Esophagus mucosa (tissue), 1 donor: ENCODE measurements at places on chromosomes 3 and 15. TPM values are rescaled to one million over a fixed set of nuclear protein-coding genes. Genes with fewer than 3 reads are reported as not detected.

DNA sequence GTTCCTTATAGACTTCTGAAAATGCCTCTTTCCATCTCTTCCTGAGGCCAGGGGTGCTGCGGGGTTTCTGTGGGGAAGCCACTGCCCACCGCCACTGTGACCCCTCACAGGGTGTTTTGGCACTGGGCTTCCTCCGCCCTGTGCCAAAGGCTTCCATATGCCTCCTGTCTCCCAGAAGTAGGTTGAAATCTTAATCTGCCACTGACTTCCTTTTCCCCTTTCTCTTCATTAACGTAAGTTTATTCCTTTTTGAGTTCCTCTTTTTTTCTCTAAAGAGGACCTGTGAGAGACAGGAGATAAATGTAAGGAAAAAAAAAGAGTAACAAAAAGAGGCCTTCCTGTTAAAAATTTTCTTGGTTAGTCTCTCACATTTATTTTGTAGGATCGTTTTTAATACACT, 220.5 kb downstream of the CTNNB1 start:
- no peak for ATAC-seq

DNA sequence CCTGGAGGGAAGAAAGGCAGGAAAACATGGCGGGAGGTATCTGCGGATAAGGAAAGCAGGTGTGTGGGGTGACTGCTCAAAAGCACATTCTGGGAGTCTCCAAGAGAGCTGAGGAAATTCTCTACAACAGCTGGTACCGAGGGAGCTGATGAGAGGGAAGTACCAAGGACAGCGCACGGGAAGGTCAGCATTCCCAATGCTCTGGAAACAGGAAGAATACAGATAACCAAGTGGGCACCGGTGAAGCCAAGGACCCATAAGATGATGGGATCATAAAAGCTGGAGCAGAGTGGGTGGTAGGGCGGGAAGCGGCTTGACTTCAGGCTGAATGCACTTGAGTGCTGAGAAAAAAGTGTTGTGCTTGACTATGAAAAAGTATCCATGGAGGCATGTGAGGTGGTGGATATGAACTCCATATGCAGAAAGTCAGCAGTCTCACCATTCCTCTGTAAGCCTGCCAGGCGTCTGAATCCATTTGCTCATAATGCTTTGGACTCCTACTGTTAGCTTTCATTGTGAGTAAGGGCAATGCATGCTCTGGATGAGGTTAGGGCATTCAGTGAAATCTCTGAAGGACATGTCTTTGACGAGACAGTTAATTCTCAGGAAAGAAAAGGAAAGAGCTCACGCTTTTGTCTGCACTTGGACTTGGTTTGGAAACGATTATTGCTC, 215.5 kb downstream of the NR1D2 start:
- no peak for ATAC-seq

- no peak for ATAC-seq
These were observed 32.3 kb upstream of the UTS2B start for GRCh38 chr3:191362524-191363090.

- peak; percentile 82 for ATAC-seq
These were observed at the start of gene SH3BP5 for GRCh38 chr3:15332405-15333098. Gene SH3BP5 (minus strand): TSS chr3:15332586. CDS start chr3:15332408, 178 bp downstream.

DNA sequence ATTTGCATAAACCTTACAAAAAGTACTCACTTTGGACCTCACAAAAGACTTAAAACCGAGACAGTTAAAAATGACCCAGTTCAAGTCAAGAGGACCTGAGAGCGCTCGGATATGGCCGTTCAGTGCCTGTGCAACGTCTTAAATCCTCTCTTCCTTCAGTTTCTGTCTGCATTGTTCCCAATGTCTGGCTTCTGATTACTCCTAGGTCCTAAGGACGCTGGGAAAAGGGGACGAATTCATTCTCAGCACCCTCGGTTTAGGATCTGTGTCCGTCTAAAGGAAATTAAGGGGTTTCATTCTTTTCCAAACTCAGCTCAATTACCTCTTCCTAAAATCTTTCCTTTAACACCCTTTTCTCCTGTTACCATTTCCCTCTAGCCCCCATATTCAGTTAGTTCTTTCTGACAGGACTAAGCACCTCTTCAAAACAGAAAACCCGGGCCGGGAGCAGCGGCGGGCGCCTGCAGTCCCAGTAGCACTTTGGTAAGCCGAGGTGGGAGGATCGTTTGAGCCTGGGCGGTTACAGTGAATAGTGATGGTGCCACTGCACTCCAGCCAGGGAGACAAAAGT, 970 bp downstream of the DPPA4 start:
- no peak for ATAC-seq

DNA sequence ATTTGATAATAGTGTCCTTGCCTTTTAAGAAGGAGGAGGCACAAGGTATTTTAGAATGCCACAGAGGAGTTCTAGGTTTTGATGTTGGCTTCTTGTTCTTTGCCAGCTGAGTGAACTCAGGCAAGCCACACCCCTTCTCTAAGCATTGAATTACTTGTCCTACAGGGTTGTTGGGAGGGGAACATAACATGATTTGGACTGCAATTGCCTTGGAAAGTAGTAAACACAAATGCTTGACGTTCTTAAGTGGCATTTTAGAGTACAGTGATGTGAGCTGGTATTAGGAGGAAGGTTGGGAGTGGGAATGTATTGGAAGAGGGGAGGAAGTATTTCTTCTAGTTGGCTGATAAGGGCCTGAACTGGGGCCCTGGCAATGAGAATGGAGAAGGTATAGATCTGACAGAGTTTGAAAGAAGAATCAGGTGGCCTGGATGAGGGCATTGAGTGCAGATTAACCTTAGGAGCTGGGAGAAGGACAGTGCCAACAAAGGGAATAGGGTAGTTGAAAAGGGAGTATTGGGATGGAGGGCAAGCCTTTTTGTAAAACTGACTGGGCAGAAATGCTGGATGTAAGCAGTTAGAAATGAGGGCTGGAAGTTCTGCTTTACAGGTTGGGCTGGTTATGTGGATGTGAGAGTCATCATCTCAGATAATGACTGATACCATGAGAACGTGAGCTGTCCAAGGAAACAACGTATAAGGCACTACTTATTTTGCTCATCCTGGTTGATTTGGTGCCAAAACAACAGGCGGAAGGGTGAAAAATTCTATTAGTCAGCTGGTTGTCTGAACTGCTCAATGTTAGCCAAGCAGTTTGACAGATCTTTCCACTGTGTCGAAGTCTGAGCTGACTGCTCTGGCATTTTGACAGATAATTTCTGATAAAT, 16.7 kb downstream of the KAT2B start:
- ATAC-seq, result peak; percentile 95

GRCh38 chr15:99412082-99412481, 153.7 kb upstream of the MEF2A start:
- ATAC-seq, result no peak

DNA sequence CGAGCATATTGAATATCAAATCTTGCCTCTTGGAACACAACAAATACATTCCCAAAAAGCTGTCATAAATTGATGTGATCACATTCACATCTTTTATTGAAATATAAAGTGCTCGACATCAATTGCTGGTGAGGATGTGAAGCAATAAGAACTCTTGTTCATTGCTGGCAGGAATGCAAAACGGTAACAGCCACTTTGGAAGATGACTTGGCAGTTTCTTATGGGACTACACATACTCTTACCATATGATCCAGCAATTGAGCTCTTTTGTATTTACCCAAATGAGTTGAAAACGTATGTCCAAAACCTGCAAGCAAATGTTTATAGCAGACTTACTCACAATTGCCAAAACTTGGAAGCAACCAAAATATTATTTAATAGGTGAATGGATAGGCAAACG, 234.9 kb downstream of the CACNA2D3 start:
- no peak for ATAC-seq

DNA sequence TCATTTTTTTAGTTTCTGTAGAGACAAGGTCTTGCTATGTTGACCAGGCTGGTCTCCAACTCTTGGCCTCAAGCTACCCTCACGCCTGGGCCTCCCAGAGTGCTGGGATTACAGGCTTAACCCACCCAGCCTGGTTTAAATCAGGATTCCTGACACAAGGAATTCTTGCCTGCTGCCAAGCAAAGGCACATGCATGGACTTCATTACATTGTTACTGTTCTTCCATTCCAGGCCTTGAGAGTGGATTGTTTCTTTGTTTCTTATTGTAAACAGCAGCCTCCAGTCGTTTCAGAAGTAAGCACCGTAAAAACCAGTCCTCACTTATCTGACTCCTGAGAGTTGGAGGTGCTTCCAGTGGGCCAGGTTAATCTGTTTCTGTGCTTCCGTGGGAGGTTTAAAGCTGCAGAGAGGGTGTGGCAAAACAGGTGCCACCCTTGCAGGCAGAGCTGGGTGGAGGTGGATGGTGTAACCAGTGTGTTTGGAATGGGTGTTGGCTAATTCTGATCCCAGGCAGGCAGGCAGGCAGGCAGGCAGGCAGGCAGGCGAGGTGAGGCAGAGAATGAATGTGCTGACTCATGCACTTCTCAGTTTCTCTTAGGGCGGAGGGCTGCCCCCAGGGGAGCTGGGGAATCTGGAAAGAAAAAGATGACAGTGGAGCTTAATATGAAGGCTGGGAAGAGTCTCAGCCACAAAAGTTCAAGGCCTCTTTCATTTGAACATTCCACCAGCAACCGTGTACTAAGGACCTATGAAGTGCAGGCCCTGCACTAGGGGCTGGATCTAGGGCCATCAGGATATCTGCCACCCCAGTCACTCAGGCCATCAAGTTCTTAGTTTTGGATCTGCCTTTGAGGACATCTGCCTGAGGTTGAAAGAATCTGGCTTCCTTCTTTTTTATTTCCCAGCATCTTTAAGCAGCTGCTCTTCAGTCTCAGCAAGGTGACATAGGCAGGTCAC, 37.0 kb upstream of the CDCP1 start:
- ATAC-seq, result peak; percentile 96

DNA sequence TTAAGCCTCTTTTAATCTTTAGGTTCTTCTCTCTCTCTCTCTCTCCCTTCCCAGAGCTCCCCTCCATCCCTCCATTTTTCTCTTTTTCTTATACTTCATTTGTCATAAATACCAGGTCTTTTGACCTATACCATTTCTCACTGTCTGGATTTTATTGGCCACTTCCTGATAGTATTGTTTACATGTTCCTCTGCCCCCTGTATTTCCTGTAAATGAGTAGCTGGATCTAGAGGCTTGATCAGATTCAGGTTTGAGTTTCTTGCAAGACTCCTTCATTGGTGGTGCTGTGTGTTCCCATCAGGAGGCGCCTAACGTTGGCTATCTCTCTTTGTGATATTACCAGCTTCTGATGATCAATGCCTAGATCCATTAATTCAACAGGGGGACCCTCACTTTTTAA, 42.2 kb downstream of the DAPK2 start:
- no peak for ATAC-seq

DNA sequence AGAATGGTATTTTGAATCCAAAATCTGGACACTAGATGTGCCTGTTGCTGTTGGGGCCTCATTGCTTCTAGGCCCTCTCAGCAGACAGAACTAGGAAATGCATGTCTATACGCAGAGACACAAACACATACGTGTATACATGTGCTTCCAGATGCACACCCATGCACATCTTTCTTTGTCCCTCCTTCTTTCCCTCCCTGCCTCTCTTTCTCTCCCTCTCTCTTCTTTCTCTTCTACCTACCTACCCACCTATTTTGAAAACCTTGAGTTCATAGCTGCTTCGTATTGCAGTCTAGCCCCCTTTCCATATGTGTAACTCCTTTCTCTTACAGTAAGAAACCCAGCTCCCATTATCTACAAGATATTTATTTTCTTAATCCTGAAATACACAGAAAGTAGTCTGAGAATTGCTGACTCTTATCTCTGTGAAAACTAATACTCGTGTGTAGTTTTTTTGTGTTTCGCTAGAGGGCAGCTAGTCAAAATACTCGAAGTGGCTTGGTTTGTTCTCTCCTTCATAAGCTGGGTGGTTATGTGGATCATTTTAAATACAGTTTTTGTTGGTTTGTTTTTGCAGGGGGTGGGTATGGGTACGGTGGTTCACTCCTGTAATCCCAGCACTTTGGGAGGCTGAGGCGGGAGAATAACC, 18.5 kb downstream of the RPL32 start:
- ATAC-seq, result no peak

DNA sequence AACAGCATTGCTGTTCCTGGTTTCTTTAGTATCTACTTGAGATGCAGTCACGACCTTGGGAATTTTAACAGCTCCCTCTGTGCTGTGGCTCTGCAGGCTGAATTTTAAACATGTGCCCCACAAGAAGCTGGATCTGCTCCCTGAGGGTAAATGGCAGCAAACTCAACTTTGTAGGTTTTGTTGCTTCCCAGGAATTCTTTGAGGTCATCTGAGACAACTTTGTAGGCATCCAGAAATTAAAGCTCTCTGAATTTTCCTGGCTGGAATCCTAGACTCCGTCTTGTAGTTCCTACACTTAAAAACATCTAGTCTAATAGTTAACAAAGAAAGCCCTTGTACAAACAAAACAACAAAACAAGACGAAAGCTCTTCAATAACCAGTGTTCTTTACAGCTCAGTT, 366.3 kb downstream of the FEZF2 start:
- no peak for ATAC-seq

DNA sequence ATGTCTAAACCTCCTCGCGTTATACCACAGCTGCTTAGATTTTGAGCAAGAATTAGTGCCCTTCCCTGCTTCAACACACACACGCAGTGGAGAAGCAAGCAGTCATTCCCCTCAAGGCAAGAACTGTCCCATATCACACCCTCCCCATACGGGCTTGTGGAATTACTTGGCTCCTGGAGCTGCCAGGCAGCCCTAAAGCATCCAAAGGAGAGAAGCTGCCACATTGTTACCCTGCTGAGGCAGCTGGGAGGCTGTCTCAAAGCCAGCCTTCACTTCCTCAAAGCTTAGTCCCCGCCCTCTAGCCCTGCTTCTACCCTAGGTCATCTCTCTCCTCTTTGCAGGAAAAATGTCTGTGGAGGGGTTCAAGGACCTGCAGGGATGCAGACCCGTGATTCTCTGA, 153.4 kb downstream of the RORA start:
- no peak for ATAC-seq

DNA sequence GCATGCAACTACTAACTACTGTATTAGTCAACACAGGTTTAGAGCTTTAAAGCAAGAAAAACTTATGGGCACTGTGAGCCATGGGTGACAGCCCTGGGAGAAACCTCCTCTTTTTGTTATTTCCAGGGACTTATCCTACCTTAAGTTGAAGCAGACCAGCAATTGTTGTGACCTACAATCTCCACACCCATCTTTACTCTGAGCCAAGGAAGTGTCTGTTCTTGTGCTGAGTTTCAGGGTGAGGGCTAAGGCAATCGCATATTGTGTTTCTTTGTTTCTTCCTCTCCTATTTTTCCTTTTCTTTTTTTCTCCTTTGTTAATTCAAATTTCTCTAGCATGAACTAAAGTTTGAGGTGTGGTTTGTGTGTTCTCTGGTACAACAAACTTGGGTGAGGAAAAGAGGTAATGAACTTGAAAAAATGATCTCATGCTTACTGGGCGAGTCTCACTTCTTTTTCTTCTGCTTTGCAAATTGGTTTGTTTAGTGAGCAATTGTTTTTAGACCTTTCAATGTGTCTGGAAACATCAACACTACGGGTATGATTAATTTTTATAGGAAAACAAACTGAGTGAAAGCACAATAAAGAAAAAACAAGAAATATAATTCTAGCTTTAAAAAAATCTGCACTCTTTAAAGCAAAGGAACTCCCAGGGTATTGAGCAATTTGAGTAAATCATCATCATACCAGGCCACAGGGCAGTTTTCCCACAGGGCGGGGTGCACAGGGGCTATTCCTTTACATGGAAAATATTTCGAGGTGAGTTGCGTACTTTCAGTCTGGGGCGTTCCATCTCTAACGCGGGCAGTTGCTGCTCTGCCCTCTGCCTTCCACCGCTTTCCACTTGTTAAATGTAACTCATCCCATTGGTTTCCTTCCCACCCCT, 2.7 kb downstream of the UPK1B start:
- peak; percentile 86 for ATAC-seq

Gene CCR2
- 0.48 TPM for total RNA-seq

Gene TYRO3
- 13.4 TPM for total RNA-seq

Gene GABRA5
- total RNA-seq, result 0.24 TPM

Gene CCDC33
- 0.32 TPM for total RNA-seq

Gene PARP9
- total RNA-seq, result 27.5 TPM

Gene TEX55
- total RNA-seq, result not detected

Gene ANKRD34C
- not detected for total RNA-seq

Gene GRIP2
- total RNA-seq, result 2.0 TPM

Gene ROBO1
- 52.4 TPM for total RNA-seq
